ENCODE measurements at places on chromosomes 11 and 22.

DNA sequence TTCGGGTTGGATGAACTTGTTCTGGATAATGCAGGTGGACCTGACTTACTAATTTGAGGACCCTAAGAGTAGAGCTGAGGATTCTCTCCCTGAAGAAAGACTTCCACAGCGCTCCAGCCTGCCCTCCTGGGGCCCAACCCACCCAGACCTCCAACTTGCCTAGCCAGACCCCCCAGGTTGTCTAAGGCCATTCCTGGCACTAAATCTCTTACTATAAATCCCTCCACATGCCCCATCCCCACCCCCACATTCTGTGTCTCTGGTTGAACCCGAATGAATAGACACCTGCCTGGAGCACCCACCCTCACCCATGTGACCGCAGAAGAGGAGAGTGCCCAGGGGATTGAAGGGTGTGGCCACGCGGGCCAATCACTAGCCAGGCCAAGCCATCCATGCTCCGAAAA is 1480.0 kb downstream of the TBC1D22A start:
- no peak for DNase-seq

DNA sequence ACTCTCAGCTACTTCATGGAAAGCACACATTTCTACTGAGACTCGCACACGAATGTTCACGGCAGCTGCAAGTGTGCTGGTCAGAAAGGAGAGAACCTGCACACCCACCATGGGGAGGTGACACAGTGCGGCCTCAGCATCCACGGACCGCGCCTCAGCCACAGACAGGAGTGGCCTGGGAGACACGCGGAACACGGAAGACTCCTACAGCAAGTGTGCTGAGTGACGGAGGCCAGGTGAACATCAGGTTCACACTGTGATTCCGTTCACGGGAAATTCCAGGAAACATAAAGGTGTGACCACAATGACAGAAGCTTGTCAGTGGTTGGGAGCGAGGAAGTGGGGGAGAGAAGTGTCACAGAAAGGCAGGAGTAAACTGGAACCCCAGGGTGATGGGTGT is 13.3 kb upstream of the MOB2 start:
- DNase-seq: no peak

DNA sequence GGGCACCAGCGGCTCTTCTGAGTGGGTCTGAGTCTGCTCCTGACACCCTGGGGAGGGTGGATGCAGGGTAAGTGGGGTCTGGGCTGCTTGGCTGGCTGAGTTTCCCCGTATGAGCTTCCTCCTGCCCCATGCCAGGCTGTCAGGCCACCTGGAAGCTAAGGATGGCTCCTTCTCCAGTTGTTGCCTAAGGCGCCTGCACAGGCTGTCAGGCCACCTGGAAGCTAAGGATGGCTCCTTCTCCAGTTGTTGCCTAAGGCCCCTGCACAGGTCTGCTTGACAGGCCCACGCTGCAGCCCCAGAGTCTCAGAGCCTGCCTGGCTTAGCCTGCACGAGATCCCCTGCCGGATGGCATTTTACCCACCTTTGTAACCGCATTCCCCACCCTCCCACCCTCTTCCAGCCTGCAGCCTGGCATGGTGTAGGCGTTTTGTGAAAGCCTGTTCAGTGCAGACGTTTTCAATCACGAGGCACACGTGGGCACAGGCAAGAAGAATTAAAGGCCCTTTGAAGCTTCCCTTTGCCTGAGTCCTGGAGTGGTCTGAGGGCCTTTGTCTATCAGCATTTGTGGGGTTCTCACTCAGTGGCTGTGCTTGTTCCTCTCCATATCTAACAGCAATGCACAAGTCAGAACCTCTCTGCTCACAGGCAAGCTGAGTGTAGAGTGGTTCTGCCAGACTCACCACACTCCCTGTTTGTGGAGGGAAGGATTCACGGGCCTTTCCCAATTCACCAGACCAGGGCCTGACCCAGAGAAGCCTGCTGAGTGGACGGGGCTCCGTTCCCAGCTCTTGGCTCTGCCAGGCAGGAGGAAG is 40.2 kb upstream of the B3GAT1 start:
- DNase-seq: no peak

DNA sequence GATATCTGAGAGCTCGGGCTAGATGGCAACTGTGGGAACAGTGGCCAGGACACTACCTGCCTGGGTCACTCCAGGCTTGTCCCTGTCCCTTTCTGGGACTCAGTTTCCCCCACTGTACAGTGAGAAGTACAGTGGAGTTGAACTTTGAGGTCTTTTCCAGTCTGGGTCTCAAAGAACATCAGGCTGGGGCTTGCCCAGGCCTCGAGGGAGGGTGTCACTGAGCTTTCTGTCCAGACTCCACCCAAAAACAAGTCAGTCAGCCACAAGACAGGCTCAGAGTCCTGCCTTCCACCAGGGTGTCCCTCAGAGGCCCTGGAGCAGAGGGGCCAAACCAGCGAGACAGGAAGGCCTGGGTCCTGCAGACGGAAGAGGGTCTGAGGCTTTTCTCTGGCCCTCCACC is 2.0 kb upstream of the PLA2G3 start:
- DNase-seq: no peak

DNA sequence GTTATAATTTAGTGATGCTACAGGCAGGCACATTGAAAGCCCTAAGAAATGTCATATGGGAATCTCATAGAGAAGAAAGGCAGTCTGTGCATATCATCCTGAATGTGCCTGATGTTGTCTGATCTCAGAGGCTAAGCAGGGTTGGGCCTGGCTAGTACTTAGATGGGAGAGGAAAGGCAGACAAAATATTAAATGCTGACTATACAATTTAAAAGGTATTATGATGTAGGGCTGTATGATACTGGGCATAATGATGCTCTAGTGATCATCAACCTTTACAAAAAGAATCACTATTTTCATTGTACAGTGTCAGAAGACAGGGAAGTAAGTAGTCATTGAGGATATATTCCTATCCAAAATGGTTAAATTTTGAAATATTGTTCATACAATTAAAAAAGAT is 119.8 kb downstream of the UVRAG start:
- DNase-seq: no peak

DNA sequence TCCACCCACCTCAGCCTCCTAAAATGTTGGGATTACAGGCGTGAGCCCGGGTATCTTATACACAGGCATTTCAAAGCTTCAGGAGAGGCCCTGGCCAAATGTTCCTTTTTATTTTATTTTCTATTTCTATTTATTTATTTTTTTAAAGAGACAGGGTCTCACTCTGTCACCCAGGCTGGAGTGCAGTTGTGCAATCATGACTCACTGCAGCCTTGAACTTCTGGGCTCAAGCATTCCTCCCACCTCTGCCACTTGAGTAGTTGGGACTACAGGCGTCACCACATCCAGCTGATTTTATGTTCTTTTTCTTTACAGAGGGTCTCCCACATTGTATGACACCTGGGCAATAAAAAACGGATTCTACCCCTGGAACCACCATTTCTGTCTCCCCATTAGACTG is 71.2 kb downstream of the FBXO7 start:
- DNase-seq: no peak
